ENCODE measurements at places on chromosomes 5 and 9. TPM values are rescaled to one million over a fixed set of nuclear protein-coding genes. Genes with fewer than 3 reads are reported as not detected.
A peak's percentile ranks its signal among the peaks of the same experiment; 100 is the strongest.

GRCh38 chr5:38478878-38479277, 77.6 kb downstream of the LIFR start:
- no peak for DNase-seq

Gene TAF1L
- 0.02 TPM for total RNA-seq

Gene PCDHB10
- total RNA-seq, result 7.0 TPM

DNA sequence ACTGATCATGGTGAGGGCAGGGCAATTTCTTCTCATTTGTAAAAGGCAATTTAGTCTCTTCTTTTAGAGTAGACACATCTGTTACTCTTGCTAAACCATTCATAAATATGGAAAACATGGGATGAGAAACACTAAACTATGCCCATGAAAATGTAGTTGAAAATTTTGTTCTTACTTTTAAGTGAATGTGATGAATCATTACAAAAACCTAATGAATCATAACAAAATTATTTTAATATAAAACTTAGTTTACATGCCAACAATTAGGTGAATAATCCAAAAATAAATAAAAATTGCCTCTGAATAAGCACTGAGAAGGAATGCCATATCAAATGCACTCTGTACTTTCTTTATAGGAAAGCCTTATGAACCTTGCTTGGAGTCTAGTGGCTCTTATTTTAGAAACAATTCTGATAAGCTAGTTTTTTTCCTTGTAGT, 297.7 kb upstream of the EFNA5 start:
- peak; percentile 29 for DNase-seq

DNA sequence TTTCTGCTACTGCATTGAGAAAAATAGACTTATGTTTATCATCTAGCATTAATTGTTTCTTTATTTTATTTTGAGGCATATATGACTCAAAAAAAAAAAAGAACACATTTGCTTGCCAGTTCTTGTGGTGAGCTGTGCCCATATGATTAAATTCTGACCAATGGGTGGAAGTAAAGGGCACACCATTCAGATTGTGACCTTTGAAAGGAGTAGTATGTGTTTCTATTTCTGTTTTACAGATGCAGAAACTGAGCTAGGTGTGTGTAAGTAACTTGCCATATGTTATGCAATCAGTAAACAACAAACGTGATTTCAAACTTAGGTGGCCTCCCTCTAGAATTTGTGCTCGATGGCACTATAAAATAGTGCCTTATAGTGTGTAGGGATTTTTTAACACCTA, 368.1 kb upstream of the EDIL3 start:
- DNase-seq, result no peak

- peak; percentile 59 for DNase-seq
These were observed 12.8 kb upstream of the PANK3 start for GRCh38 chr5:168592014-168592368.

Gene LSM11
- 4.4 TPM for total RNA-seq

DNA sequence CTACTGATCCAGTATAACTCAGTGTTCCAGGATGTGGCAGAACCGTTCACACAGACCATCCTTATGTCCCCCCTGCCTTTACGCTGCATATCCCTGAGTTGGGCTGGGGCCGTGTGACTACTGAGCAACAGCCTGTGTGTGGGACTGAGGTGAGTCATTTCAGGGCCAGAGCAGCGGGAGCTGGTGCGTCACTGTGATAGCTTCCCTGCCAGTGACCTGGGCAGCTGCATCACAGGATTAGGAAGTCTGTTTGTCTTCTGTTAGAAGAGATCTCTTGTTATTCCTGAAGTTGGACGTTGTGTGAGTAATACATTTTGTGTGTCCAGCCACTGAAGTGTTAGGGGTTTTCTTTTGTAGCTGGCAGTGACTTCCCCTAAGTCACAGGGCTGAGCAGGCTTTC, 35.6 kb downstream of the TPPP start:
- DNase-seq, result peak; percentile 95

Gene F2RL2
- 26.0 TPM for total RNA-seq

DNA sequence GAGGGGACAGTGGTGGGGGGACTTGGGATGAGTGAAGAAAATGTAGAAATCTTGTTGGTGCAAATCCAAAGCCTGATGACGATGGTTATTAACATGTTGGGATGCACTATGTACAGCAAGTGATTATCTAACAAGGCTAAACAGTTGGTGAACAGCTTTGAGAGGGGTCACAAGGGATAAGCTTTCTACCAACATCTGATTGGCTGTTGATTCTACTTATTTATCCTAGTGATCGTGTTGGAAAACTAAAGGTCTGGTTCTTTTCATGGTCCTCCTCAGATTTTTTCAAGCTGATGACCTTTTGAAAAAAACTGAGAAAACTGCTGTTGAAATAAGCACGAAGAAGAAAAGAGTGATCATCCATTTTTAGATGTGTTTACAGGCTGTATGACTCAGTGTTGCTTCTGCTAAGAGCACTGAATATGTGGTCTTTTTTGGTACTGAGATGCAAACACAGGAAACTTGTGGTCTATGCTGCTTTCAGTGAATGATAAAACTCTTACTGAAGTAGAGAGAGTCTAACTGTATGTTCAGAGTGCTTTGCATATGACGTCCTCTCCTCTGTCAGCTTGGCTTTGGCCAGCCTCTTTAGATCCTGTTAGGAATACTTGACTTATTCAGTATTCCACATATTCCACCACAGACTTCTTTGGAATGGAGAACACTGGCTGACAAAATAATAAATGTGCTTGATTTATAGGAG, 174.8 kb downstream of the SLF1 start:
- DNase-seq, result peak; percentile 98

GRCh38 chr5:137858223-137858916, 9.3 kb upstream of the MYOT start:
- peak; percentile 27 for DNase-seq

DNA sequence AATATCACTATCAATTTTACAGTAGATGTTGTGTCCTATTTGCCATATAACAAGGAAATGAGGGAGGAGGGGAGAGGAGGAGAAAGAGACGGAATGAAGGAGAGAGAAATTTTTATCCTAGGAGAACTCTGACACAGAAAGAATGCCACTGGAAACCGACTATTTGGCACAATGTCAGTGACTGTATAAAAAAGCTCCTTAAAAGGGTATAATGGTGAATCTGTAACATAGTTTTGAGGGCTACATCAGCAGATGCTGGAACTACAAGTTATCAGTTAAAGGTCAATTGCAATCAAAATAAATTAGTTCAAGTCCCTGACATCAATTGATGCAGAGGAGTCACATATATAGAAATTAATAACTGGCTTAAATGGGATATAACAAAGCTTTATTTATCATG, 5.7 kb downstream of the EDIL3 start:
- DNase-seq, result peak; percentile 86
